ENCODE measurements at places on chromosomes 5 and 9.

DNA sequence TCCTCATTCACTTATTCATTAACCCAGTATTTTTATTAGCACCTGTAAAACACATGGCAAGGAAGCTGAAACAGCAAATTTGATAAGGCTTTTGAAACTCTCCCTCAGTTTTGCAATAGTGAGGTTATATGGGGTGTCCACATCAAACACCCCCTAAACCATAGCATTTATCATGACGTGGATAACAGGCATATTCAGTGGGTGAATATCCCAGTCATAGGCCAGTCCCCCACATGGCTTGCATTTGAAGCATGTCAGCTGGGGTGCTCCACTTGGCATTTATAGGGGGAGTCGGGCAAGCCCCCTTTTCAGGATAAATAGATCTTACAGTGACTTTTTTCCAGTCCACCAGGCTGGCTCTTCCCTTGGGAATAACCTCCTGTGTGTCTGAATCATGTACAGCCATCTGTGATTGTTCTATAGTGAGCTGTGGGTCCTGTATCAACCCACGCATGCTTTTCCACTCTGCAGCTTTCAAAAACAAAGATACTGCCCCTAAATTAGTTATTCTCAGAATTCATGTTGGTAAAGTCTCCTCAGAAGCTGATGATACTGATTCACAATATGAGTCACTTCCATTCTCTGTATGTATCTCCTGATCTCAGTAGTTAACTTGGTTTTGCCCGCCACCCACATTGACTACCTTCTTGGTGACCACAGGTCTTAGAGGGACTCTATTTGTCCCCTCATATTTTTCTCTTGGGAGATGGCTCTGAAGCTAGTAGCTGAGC lies 84.4 kb upstream of the SPIN1 start:
- peak; percentile 81 for DNase-seq

GRCh38 chr5:20113031-20113715 lies 125.2 kb upstream of the CDH18 start:
- no peak for DNase-seq

GRCh38 chr5:145598184-145598583 lies 237.0 kb downstream of the PRELID2 start:
- DNase-seq: no peak

GRCh38 chr9:97759581-97760288 lies 62.6 kb upstream of the XPA start:
- DNase-seq: no peak

GRCh38 chr9:111429175-111429574 lies 55.0 kb downstream of the ECPAS start:
- no peak for DNase-seq

DNA sequence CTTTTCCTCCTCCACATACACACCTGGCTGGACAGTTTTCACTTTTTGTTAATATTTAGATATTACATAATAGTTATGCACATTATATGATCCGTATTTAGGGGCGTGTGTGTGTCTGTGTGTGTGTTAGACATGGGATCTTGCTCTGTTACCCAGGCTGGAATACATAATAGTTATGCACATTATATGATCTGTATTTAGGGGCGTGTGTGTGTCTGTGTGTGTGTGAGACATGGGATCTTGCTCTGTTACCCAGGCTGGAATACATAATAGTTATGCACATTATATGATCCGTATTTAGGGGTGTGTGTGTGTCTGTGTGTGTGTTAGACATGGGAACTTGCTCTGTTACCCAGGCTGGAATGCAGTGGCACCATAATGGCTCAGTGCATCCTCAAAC lies 199.0 kb upstream of the OTULINL start:
- DNase-seq: no peak

DNA sequence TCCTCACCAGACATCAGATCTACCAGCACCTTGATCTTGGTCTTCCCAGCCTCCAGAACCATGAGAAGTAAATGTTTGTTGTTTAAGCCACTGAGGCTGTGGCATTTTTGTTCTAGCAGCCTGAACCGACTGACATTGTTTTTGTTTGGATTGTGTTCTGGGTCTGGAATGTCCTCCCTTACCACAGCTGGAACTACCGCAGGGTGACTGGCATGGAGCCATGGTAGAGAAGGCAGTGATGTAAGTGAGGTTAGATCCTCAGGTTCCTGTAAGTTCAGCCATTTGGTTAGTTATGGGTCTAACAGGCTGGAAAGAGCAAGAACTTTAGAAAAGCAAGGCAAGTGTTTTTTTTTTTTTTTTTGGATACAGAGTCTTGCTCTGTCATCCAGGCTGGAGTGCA lies 209.3 kb downstream of the DAB2IP start:
- no peak for DNase-seq

DNA sequence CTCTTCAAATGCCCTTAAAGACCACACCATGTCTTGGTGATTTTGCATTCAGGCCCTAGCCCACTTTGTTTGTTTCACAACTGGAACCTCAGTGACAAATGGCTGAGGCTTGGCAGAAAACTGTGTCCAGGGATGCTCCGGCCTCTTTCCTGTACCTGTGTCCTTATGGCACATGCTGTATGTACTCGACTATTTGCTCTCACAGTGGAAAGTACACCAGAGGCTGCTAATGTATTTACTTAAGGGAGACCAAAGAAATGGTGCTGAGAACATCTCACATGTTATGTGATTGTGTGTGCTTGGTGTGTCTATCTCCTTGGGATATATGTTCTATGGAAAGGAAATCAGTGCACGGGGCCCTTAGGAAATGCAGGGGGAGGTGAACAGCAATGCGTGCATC lies 263.3 kb downstream of the GADD45G start:
- no peak for DNase-seq

- DNase-seq: no peak
Observed at GRCh38 chr9:134320868-134321471, 5.3 kb upstream of the RXRA start.

DNA sequence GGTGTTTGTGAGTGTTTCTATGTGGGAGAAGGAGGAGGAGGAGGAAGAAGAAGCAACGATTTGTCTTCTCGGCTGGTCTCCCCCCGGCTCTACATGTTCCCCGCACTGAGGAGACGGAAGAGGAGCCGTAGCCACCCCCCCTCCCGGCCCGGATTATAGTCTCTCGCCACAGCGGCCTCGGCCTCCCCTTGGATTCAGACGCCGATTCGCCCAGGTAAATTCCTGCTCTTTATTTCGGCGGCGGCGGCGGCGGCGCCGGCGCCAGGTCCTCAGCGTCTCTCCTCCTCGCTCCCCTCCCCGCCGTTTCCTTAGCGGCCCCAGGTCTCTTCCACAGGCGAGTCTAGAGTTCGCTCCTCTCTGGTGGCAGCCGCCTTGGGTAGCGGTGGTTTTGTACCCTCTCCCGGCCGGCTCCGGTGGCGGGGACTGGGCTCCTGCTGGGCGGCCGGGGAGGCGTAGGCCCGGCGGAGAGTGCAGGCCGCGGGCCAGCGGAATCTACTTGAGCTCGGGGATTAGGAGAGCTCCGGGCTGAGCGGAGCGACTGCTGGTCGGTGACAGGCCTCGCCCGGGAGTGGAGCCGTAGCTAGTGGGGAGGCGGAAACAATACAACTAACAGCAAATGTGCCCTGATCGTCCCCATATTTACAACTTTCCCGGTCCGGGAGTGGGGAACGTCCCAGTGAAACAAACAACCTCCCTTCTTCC lies 547 bp downstream of the NIPBL start:
- DNase-seq: peak; percentile 74

GRCh38 chr5:131786900-131787692 lies 9.7 kb downstream of the FNIP1 start:
- no peak for DNase-seq

DNA sequence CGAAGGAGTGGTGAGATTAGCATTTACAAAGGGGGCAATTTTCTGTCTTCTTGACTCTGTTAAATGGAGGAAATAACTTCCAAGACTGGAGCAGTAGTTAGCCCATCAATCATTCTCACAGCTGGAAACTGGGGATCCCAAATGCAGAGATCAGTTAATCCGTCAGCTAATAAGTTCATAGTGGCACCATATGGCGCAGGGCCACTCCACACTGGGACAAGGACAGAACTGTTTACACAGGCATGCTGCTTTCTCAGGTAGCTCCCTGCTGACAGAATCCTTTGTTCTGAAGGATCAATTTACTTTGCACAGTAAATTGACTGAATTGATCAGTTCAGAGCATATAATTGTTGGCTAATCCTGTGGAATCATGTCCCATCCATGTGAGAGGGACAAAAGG lies 395.7 kb downstream of the TMEM161B start:
- DNase-seq: no peak

GRCh38 chr5:178535299-178536175 lies 54.7 kb downstream of the COL23A1 start:
- no peak for DNase-seq

DNA sequence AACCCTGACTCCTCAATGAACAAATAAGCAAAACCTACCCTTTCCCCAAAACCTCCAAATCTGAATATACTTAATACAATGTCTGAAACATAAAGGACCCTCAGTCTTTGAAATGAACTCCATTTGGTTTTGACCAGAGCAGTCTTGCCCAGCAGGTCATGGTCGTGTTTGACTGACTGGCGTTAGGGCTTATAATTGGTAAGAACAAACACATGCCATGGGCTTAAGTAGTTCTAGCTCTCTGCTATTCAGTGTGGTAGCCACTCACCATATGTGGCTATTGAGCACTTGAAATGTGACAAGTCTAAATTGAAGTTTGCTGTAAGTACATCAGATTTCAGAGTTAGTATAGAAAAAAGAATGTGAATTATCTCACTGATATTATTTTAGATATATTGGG lies 42.1 kb downstream of the LRRTM2 start:
- DNase-seq: no peak

GRCh38 chr9:94528886-94529285 lies 26.0 kb upstream of the PCAT7 start:
- no peak for DNase-seq

DNA sequence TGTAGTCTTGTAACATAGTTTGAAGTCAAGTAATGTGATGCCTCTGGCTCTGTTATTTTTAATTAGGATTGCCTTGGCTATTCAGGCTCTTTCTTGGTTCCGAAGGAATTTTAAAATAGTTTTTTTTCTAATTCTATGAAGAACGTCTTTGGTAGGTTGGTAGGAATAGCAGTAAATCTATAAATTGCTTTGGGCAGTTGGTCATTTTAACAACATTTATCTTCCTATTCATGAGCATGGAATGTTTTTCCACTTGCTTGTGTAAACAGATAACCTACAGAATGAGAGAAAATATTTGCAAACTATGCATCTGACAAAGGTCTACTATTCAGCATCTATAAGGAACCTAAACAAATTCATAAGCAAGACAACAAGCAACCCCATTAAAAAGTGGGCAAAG lies 173.2 kb upstream of the TRPC7 start:
- no peak for DNase-seq

DNA sequence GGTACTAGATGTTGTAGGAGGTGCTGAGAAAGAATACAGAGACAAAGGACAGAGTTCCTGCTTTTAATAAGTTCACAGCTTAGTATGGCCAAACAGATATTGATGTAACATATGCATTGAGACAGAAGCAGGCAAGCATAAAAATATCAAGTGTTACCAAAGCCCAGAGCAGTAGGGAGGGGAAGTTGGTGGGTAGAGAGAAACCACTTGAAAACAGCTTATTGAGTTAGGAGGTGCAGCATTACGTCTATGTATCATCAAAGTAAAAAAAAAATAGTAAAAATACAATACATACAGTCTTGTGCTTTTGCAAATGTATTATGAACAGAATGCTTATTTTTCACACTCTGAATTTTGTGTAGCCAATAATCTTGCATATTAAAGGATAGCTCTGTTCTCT lies 441.8 kb upstream of the SGCD start:
- no peak for DNase-seq

- DNase-seq: no peak
Observed at GRCh38 chr5:40381676-40382363, 297.9 kb upstream of the PTGER4 start.

- no peak for DNase-seq
Observed at GRCh38 chr5:2861605-2862004, 110.1 kb upstream of the IRX2 start.

GRCh38 chr5:84585218-84585617 lies 200.5 kb upstream of the EDIL3 start:
- no peak for DNase-seq

- no peak for DNase-seq
Observed at GRCh38 chr5:159417170-159417569, 86.9 kb upstream of the IL12B start.

GRCh38 chr5:41356786-41357185 lies 143.5 kb upstream of the C6 start:
- DNase-seq: no peak

- no peak for DNase-seq
Observed at GRCh38 chr5:60883229-60883628, 39.2 kb upstream of the ELOVL7 start.

GRCh38 chr5:172894767-172895388 lies 60.8 kb downstream of the ERGIC1 start:
- no peak for DNase-seq

GRCh38 chr5:110094548-110094947 lies 404.8 kb downstream of the MAN2A1 start:
- no peak for DNase-seq

DNA sequence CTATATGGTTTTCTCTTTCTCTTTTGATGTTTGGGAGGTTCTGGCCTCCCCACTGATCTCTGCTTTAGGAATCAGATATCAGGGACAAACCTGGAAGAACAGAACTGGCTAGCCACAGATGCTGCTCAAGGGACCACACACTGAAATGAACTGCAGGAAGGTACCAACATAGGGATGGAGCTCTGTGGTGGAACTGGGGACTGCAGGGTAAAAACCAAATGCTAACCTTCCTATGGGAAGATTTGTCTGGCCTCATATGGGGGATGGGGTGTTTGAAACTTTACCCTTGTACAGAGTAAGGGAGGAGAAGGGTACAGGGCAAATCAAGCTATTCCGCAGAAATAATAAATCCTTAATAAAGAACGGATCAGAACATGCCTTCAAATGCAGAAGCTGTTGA lies 49.4 kb downstream of the ELOVL7 start:
- DNase-seq: no peak

DNA sequence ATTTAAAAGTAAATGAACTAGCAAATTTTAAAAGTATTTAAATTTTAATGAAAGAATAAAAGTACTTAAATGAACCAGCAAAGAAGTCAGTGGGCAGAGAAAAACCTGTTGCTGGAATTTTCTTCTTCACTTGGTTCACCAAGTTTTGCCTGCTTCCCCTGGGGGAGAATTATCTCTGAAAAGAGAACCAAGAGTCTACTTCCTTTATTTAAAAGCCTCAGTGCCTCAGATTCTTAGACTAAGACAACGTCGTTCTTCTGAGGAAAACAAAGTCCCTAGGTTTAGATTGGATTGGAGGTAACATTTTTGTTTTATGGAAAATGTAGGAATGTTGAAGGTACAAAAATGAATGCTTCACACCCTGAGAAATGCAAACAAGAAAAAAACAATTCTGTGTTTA lies 7.4 kb upstream of the KLF4 start:
- DNase-seq: no peak

DNA sequence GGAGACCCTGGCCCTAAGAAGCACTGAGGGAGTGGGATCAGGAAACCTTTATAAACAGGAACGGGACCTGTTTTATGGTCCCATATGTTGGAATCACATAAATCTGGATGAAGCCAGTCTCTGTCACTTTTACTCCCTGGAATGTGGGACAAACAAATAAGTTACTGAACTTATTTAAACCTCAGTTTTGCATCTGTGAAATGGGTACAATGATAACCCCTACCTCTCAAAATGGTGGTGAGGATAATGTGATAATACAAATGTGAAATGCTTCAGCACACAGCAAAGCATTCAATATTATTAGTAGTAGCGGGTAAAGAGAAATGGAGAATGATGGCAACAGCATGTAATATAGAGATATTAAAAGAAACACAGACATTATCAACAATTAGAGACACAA lies 298.9 kb downstream of the ZSWIM6 start:
- no peak for DNase-seq

- DNase-seq: no peak
Observed at GRCh38 chr9:121711797-121712196, 60.4 kb downstream of the DAB2IP start.

GRCh38 chr5:160159991-160160792 lies 40.9 kb upstream of the PWWP2A start:
- DNase-seq: no peak
